Right ventricle myocardium inferior (tissue), 1 donor: ENCODE measurements at places on chromosomes 5 and 9. TPM values are rescaled to one million over a fixed set of nuclear protein-coding genes. Genes with fewer than 3 reads are reported as not detected.

- DNase-seq: no peak
Measured at GRCh38 chr5:173850659-173851058, 37.5 kb upstream of the CPEB4 start.

DNA sequence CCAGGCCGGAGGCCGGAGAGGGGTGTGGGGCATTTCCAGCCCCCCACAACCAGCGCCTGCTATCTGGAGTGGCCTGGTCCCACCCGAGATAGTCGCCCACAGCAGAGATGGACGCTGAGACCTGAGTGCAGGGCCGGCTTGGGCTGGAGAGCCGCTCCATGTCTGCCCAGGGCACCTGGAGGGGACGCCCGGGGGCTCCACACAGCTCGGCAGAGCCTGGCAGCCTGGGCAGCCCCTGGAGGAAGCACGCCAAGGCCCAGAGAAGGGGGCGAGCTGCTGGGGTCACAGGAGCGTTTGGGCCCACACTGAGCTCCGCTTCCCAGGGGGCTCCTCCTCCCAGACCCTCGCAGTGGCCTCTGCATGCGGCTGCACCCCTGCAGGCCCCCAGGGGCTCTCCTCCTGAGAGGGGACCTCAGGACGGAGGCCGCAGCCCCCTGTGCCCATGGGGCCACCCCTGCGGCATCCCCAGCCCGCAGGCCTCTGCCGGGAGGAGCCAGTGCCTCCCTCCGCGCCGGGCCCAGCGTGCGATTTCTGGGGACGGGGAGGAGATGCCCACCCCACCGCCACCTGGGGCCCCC lies 42.2 kb upstream of the EGFL7 start:
- DNase-seq: no peak

DNA sequence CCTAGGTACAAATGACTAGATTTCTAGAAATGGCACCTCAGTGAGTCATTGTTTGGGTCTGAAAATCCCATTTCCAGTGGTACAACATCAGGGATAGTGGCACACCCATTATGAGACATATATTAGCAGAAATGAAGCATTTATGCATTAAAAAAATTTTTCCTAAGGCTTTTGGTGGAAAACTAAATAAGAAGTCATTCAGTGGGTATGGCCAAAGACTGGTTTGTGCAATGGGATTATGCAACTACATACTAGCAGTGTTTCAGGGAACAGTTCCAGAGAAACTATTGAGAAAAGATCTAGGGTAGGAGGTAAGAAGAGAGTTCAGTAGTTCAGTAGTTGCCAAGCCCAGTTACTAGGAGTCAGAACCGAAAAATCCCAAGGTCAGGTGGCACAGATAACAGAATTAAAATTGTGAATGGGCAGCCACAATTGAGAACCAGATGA lies 106.5 kb upstream of the HAPLN1 start:
- DNase-seq: no peak

- peak; percentile 69 for DNase-seq
Measured at GRCh38 chr5:179816796-179817469, 3.8 kb upstream of the SQSTM1 start.

DNA sequence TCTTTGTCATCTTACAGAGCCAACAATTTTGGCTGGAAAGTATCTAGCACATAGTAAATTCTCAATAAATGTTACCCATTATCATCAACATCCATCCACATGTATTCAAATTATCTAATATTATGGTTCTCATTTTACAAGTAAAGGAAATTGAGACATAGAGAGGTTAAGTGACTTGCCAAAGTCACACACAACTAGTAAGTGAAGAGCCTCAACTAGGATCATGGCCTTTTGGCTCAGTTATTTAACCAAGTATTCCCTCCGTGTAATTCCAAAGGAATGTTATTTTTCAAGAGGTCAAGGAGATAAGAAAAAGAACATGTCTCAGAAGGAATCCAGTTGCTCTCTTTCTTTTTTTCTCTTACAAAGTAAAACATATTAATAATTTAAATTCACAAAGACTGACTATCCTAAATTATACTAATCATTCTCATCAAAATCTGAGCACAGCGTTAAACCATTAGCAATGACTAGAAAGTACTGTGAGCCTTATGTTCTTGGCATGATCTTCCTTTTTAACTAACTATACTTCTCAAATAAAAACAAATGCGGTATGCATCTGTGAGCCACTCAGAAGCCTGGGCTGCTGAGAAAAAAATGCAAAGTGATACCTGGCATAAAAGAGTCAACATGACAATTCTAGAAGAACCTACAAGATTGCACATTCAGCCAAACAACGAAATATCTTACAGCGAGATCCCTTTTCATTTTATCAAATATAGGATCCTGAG lies 350.9 kb downstream of the GLIS3 start:
- DNase-seq: no peak

GRCh38 chr9:123225374-123225813 lies 43.0 kb downstream of the STRBP start:
- no peak for DNase-seq

GRCh38 chr9:77982581-77983319 lies 48.9 kb downstream of the GNAQ start:
- no peak for DNase-seq

GRCh38 chr5:127650649-127651048 lies 1.8 kb downstream of the CTXN3 start:
- DNase-seq: no peak

DNA sequence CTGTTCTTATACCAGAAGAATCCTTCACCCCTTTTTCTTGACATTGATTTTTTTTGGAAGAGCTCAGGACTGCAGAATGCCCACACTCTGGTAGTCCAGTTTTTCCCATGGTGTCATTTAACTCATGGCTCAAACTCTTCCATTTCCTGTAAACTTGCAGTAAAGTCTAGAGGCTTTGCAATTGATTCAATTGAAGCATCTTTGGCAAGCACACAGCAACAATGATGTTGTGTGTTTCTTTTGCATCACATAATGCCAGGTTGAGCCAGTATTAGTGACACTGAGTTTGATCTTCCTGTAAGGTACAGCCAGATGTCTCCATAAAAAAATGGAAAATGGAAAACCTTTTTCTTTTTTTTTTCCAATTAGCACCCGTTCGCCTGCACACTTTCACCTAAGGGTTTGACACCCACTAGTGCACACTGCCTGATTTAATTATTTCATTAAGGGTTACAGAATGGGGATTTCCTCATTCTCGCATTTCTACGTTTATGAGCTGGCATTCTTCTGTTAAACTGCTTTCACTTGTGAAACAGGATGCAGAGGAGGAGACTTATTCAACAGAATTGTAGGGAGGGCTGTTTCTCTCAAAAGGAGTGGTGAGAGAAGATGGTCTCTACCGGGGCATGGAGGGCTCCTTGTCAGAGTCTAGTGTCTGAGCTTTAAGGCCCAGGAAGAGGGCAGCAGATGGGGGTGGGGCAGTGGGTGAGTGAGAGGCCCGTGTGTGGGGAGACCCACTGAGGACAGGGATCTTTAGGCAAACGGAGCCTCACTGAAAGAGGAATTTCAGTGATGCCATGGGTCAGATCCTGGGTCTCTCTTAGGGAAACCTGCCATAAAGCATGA lies 2.2 kb upstream of the S1PR3 start:
- no peak for DNase-seq

DNA sequence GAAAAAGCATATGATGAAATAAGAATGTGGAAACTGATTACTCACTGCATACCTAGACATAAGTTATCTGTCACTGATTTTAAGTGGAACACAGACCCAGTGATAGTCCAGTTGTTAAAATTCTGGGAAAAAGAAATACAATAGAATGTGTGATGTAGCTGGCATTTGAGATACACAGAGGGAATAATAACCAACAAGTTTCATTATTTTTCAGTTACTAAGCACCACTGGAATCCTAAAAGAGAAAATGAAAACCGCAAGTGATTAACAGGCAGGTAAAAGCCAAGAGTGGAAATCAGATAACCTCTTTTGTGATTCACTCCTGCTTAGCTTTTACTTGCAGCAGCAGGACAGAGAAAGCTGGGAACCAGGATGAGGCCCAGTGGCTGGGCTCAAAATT lies 994.0 kb upstream of the SEMA6A start:
- no peak for DNase-seq

DNA sequence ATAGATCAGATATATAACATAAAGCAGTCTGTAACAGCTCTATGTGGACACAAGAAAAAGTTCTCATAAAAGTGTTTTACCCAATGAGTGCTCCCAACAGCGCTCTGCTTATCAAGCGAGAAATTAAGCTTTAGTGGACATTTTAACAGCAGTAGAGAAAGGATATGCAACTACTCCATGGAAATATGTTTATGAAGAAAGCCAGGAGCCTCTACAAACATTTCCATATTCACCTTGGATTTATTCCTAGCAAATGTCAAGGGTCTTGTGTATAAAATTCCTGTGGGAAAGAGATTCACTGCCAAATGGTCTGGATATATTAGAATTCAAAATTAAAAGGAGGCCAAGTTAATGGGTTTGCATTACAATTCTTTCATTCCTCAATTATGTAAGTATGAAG lies 66.5 kb downstream of the DTWD2 start:
- DNase-seq: no peak

Gene SEMA5A
- total RNA-seq: 28.6 TPM

Gene SH3RF2
- total RNA-seq: 267 TPM

Gene HAPLN1
- 0.19 TPM for total RNA-seq

Gene HINT1
- 200 TPM for total RNA-seq
